A673 (cell line): ENCODE measurements at places on chromosomes 5 and 9. TPM values are rescaled to one million over a fixed set of nuclear protein-coding genes. Genes with fewer than 3 reads are reported as not detected.

The FOXD4L5 gene
- 0.13 and 0.20 TPM in 2 replicates for total RNA-seq

The IL7R gene
- 4.2 and 7.7 TPM in 2 replicates for total RNA-seq

DNA sequence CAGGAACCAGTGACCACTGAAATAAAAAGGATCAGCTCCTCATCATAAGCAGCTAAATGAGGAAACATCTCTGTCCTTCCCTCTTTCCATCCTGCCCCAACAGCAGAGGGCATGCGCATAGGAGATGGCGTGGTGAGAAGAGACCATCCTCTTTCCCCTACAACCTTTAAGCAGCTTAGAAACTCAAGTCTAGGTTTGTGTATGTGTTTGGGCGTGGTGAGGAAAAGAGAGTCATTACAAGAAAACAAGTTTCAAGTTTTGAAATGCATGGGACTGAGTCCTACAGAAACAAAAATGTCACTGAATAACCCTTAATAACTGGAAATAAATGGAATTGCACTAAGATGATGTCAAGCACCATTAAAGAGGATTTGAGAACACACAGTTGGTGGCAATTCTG lies 96.4 kb upstream of the IL12B start:
- no peak for DNase-seq

- DNase-seq, result no peak
These were observed 17.9 kb downstream of the MIGA2 start for GRCh38 chr9:129054163-129054851.
